ENCODE measurements at places on chromosomes 4 and X. TPM values are rescaled to one million over a fixed set of nuclear protein-coding genes. Genes with fewer than 3 reads are reported as not detected.

Gene OTUD4
- 41.9 TPM for total RNA-seq

Gene VEGFC
- total RNA-seq, result 24.2 TPM

Gene KLHL2
- 28.2 TPM for total RNA-seq

Gene TBC1D9
- total RNA-seq, result 31.6 TPM

Gene GPM6B
- total RNA-seq, result 21.5 TPM

Gene PAK3
- total RNA-seq, result 13.7 TPM

Gene FGD1
- total RNA-seq, result 18.6 TPM

Gene TBX22
- not detected for total RNA-seq

Gene NAT8L
- 1.2 TPM for total RNA-seq

Gene IL15
- total RNA-seq, result 4.8 TPM

Gene PHKA1
- 7.5 TPM for total RNA-seq

Gene ATP11C
- 20.1 TPM for total RNA-seq

Gene RHOXF1
- not detected for total RNA-seq

Gene TRIM60
- total RNA-seq, result not detected

Gene TLR7
- 0.07 TPM for total RNA-seq

Gene GASK1B
- total RNA-seq, result 25.8 TPM

Gene SPATA4
- total RNA-seq, result 0.46 TPM

Gene CENPE
- 5.6 TPM for total RNA-seq

Gene TCP11X2
- total RNA-seq, result not detected

Gene DAPP1
- total RNA-seq, result 0.59 TPM

Gene SHROOM2
- 15.9 TPM for total RNA-seq

Gene TMSB15C
- 2.3 TPM for total RNA-seq

Gene PDCL2
- not detected for total RNA-seq

Gene HTRA3
- 35.2 TPM for total RNA-seq

Gene ETDC
- total RNA-seq, result not detected

Gene NPY1R
- 1.1 TPM for total RNA-seq
